ENCODE measurements at places on chromosomes 4 and X.

DNA sequence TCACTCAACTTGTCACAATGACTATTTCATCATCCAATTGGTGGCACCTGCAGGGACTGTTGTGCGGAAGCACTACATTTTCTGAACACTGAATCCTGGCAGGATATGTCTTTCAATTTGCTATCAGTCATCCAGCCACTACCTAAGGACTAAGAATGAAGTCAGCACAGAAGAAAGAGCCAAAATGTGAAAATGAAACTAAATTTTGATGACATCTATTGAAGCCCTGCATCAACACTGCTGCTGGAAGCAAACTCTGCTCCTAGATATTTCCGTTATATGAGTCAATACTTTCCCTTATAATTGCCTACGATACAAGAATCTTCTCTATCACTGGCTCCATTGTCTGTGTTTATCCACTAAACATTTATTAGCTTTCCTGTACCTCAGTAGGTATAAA is 917.9 kb downstream of the RAPGEF2 start:
- DNase-seq, result no peak

GRCh38 chr4:70177090-70177489 is 18.4 kb upstream of the ODAM start:
- no peak for DNase-seq

GRCh38 chr4:41396214-41396613 is 139.5 kb downstream of the UCHL1 start:
- DNase-seq, result no peak

DNA sequence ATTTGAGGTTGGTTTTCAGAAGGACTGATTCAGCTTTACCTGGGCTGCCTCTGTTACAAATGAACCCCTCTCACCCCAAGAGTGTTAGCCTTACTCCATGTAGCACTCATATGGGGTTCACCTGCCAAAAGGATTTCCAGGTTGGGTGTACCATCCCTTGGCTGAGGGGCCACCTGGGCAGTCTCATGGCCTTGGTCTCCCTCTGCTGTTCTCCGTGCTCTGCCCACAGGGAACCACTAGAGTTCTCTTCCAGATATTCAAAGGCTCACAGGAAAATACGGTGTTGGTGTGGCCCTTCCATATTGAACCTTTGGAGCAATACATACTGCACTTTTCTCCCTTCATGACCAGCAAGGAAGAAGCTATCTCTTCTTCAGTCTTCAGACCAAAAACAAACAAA is 18.0 kb upstream of the PRDM5 start:
- DNase-seq, result no peak

DNA sequence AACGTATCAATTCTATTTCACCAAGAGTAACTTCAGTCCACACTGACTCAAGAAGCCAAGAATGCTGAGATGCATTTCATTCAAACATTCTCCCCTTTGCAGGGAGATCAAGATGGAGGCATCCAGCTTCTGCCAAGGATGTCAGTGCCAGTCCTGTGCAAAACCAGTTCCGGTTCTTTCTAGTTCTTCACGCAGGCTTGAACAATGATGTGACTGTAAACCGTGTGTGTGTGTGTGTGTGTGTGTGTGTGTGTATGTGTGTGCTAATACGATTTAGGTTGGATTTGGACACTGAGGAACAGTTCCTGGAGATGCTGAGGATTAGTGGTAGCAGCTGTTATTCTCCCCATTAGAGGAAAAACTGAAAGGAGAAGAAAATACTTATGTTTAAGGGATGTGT is at the start of gene REELD1:
REELD1 (plus strand) TSS at position 301 of the 400 bp plus-strand sequence. CDS start 2,415 bp downstream, outside the sequence.
- no peak for DNase-seq

DNA sequence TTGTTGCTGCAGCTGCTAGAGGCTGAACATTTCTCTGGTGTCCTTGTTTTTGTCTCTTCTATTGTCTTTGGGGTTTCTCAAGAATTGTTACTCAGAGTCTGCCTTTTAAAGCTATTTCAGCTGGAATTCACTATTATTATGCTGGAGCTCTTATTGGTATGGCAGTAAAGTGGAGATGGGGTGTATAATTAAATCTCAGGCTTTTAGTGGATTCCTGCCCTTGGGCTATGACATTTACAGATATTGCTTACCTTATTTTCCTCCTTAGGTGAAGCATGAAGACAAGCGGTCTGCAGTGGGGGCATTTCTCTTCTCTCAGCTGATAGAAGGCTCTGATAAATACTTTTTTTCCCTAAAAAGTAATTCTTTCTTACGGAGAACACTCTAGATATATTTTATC is 1656.6 kb upstream of the IGFBP7 start:
- no peak for DNase-seq

DNA sequence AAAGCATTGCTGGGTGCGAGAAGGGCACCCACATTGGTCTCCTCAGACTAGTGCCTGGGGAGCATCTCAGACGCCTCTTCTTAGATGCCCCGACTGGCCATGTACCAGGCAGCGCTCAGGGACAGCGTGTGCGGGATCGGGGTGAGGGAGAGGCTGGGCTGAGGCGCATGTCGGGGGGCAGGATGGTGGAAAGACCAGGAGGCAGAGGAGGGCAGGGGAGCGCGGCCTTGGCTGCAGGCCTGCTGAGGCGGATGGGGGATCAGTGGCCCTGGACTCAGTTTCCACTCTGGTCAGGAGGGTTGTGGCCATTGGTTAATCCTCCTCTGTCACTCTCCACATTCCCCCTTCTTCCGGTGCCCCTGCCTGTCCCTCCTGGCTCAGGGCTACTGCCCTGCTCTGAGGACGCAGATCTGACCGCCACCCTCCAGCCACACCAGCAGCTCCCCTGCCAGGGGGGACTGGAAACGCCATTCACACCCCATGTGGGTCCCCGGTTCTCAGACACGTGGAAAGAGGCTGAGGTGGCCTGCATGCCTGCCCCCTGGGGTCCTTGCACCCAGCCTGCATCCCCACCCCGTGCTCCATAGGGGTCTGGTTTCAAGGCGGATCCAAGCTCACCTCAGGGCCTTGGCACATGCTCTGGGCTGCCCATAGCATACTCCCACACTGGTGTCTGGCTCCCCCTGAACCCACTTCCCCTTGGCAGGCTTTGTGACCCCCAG is 105.9 kb downstream of the CPZ start:
- no peak for DNase-seq

DNA sequence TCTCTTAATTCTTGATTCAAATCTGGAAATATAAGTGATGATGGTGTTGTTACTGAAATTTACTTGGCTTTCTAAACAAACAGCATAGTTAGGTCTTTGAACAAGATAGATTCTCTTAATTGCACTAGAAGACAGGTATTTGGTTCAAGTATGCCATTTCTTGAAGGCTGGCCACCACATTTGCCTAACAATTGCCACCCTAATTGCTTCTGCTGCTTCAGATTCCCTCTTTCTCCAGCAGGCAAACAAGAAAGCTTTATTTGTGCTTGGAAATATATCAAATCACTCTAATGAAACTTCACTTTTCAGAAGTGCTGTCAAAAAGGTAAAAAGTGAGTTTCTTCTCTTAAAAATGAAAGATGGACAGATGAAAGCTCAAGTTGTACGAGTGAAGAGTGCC is 418.6 kb downstream of the INPP4B start:
- no peak for DNase-seq

DNA sequence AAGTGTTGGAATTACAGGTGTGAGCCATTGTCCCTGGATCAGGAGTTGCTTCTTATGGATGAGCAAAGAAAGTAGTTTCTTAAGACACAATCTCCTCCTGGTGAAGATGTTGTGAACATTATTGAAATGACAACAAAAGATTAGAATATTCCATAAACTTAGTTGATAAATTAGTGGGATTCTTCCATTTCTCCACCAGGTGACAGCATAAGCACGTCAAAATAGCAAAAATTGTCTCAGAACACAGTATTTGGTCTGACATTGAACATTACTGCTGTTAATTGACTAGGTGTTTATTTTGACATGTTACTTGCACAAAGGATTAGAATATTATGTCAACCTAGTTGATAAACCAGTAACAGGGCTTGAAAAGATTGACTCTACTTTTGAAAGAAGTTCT is 21.6 kb downstream of the CLDN34 start:
- no peak for DNase-seq

GRCh38 chr4:124973716-124974115 is 261.2 kb upstream of the ANKRD50 start:
- DNase-seq, result no peak

DNA sequence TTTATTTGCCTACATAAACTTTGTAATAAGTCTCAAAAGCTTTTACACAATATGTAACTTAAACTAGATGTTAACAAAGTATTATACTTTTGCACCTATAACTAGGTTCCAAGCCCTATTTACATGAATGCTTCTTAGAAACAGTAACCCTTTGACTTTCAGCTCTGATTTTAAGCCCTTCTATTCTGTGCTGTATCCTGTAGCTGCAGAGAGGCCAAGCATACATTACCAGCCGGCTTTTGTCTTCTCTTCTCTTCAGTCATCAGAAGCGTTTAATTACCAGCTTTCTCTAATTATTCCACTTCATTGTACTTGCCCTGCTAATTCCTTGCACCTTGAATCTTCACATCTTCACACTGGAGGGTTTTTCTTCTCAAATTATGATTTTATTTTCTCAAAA is 403.1 kb downstream of the PDGFC start:
- no peak for DNase-seq

- DNase-seq, result no peak
Observed at GRCh38 chrX:136950211-136950610, 69.7 kb upstream of the RBMX start.

DNA sequence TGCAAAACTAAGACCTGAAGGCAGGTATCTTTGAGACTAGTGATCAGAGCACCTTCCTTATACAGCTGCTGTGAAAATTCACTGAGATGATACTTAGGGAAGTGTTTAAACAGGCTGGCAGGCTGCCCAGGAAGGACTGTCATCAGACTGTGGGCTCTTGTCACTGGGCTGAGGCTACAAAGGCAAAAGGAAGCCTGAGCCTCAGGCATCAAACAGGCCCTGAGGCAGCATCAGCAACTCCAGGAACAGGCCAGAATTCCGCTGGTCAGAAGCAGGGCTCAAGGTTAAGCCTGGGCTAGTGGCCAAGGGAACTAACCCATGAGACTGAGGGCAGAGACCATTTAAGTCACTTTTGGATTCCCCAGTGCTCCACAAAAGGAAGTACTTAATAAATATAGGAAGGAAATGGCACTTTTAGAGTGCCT is 12.8 kb downstream of the PJA1 start:
- no peak for DNase-seq

DNA sequence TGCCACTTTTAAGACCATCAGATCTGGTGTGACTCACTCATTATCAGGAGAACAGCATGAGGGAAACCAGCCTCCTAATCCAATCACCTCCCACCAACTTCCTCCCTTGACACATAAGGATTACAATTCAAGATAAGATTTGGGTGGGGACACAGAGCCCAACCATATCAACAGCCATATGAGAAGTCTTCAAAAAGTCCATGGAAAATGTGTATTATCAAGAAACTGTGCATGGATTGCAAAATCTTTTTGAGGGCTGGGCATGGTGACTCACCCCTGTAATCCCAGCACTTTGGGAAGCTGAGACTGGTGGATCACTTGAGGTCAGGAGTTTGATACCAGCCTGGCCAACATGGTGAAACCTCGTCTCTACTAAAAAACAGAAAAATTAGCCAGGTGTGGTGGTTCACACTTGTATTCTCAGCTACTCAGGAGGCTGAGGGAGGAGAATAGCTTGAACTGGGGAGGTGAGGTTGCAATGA is 17.8 kb upstream of the RPL39 start:
- no peak for DNase-seq

GRCh38 chrX:139448996-139449395 is 81.5 kb upstream of the F9 start:
- no peak for DNase-seq

DNA sequence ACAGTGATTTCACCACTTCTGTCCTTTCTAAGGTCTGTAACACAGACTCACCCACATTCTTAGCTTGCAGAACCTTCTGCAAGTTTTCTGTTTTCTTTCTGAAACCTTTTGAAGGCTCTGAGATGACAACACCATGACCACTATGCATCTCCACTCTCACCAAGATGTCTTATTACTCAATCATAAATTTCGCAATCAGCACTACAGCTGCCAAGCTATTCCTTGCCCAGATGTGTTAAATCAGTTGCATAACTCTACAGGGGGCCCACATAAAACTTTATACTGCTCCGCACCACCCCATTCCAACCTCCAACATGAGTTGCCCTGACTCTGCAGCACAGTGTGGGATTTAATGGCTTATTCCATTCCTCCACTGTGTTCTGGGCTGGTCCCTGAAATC is 229.9 kb downstream of the COL25A1 start:
- DNase-seq, result no peak

GRCh38 chr4:55424791-55425190 is 29.0 kb downstream of the TMEM165 start:
- no peak for DNase-seq

DNA sequence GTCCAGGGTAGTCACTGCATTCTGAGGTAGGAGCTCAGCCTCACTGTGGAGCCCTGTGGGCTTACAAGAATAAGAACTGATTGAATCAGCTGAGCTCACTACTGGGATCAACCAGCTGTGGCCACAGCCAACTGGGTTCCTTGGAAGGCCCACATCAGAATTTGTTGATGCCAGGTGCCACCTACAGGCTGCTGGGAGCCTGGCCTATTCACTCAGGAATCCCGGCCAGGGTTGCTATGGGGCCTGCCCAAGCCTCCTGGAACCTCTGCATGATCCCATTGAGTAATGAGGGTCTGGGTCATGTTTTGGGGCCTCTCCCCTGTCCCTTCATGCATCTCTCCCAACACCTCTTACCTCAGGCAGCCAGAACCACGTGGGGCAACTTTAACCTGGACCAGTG is 53.9 kb upstream of the KIAA1210 start:
- no peak for DNase-seq

- DNase-seq, result no peak
Observed at GRCh38 chr4:153822316-153822715, 33.4 kb upstream of the SFRP2 start.

DNA sequence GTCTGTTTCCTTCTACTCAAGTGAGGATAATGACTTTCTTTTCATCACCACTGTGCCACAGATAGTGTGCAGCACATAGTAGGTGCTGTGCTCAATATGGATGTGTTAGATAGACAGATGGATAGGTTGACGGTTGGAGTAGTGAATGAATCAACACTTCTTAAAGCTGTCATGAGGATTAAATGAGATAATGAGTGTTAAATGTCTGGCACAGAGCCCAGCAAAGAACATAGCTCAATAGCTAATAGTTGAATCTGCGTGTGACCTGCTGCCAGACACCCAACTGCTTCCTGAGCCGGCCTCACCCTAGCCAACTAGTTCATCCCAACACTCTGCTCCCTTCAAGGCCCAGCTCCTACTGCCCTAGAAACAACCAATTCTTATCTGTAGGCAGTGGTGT is 67.7 kb upstream of the PJA1 start:
- DNase-seq, result no peak
